ENCODE measurements at places on chromosomes 2 and 18.

- DNase-seq: no peak
Measured at GRCh38 chr2:64601785-64602391, 51.8 kb downstream of the SERTAD2 start.

GRCh38 chr2:54628957-54629356 lies 94.5 kb upstream of the EML6 start:
- no peak for DNase-seq

DNA sequence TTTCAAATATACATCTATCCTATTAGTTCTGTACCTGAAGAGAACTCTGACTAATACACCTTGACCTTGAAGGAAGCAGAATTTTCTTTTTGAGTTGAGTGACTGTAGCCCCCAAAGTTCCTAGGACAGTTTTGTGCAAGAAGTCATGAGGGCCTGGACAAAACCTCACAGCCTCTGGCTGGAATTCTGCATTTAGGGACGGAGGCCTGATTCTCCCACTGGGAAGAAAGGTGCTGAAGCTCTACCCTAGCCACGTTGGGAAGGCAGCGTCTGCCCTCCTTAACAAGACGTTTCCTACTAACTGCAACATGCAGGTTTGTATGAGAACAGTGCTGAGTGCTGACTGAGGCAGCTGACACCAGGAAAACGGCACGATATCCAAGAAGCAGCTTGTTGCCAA lies 74.4 kb upstream of the ZCCHC2 start:
- DNase-seq: no peak

DNA sequence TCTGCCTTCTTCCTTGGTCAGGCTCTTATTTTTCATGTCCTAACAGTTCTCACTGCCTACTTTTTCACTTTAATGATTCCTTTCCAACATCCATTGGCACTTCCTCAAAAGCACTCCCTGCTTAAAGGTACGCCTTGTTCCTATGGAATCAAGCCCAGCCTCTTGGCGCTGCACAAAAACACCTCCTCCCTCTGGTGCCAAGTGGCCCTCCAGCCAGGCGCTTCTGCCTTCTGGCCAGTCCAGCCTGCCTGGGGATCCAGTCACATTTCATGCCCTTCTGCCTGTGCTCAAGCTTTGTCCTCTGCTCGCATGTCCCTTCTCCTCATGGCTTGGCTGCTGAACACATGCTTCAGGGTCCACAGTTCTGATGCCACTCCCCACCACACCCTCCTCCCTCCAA lies 6.3 kb downstream of the TPRKB start:
- no peak for DNase-seq

- DNase-seq: peak; percentile 14
Measured at GRCh38 chr18:34023471-34023870, 201.2 kb downstream of the NOL4 start.

DNA sequence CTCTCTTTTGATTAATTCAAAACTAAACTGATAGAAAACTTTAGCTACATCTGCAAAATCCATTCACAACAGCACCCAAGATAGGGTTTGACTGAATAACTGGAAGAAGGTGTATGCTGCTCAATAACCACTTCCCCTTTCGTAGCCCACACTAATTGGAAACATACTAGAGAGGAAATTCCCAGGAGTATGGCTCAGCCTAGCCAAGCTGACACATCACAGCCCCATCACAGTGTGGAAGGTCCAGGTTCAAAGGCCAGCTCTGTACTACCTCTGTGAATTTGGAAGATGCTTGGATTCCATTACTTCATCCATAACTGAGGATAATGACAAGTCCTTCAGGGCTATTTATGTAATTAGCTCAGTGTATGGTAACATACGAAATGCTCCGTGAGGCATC lies 185.4 kb downstream of the FBXO15 start:
- peak; percentile 22 for DNase-seq

GRCh38 chr2:223735035-223735640 lies 102.2 kb downstream of the AP1S3 start:
- peak; percentile 55 for DNase-seq

DNA sequence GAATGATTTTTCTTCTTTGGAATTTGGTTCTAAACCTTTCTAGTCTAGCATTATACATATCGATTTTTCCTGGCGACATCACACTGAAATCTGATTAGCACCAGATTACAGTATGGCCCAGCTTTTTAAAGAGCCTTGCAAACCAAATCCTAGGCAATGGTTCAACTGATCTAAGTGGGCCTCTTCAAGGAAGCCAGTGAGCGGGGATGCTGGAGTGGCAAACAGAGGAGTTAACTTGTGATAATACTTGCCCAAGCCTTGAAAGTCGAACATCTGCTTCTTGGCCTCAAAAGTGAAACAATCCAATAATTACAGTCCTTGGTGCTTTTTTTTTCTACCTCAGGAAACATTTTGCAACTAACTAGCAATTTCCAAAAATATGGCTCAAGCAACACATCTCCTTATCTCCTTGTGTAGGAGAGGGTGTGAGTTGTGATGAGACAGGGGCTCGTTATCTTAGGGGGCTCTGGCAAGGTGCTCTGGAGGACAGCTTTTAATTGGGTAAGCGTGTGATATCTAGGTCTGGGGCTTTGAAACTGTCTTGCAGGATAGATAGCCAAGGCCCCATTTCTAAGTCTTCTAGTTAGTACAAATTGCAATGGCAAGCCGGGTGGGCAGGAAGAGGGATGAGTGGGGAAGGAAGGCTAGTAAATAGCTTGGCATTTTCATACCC lies 240.2 kb upstream of the CCDC68 start:
- DNase-seq: no peak

DNA sequence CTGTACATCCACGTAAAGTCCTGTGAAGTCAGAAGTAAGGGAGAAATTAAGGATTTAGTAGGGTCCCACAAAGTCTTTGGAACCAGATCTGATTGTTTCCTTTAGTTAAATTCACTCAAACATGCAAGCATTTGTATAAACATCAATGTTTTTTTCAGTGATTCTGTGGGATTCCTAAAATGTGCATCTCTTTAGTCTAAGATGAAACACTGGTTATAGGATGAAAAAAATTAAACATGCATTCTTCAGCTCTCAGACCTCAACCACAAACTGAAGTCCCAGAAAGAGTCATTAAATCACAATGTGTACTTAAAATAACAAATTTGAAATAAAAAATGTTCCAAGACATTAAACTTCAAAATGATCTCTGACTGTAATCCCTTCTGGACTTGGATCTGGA lies 76.5 kb upstream of the APCDD1 start:
- DNase-seq: no peak

DNA sequence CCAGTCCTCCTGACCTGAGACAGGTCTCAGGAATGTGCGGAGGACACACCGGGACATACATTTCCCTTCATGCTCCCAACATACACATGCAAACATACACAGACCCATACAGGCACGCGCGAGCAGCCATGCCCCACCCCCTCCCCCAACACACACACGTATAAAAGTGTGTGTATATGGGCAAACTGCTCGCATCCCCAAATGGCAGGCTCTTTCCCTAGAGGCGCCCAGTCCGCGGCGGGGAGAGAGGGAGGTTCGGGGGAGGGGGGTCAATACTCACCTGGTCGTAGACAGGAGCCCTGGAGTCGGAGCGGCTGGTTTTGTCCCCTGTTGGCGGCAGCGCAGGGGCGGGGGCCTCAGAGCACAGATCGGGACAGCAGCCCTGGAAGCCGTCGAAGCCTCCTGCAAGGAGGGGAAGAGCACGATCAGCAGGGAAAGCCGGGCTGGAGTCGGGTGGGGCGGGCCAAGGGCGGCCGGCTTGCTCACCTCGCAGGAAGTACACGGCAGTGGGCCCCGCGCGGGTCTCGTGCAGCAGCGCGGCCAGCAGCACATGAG lies 682 bp downstream of the DUSP2 start:
- peak; percentile 7 for DNase-seq

DNA sequence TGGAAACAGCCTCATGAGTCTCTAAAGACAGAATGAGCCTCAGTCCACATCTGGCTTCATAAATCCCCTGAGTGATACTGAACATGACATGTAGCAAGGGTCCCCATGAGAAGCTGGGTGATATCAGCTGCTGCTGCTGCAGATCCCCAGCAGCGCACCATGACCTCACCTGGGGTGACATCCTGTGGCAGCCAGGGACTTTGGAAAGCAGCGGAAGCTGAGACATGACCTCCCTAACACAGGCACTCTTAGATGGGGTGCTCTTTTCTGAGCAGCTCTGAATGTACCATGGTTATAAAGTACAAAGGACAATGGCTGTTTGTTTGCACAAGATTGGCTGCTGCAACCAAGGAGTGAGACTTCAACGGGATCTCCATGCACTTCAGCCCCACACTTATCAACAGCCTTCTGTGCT lies 74.7 kb upstream of the TMEM200C start:
- no peak for DNase-seq

GRCh38 chr2:174076975-174077374 lies 111.8 kb upstream of the SP3 start:
- DNase-seq: no peak

GRCh38 chr2:200625958-200626363 lies 40.1 kb downstream of the AOX1 start:
- no peak for DNase-seq

DNA sequence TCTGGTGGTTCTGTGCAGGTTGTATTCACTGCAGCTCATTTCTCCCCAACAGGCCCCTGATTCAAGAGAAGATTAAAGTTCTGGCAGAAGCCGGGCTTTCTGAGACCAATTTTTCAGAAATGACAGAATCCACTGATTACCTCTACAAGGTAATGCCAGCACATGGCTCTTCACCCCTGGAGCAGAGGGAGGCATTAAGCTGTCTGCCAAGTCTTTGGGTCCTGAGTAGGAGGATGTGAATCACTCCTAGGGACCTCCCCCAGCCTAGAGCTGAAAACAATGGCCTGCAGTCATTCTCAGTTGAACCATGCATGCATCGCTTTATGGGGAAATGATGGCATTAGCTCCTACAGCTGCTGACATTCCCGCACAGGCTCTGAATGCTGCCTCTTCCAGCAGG lies 20.5 kb upstream of the RPL37A start:
- DNase-seq: peak; percentile 75

GRCh38 chr2:74238879-74239278 lies 40.5 kb downstream of the MTHFD2 start:
- peak; percentile 68 for DNase-seq

DNA sequence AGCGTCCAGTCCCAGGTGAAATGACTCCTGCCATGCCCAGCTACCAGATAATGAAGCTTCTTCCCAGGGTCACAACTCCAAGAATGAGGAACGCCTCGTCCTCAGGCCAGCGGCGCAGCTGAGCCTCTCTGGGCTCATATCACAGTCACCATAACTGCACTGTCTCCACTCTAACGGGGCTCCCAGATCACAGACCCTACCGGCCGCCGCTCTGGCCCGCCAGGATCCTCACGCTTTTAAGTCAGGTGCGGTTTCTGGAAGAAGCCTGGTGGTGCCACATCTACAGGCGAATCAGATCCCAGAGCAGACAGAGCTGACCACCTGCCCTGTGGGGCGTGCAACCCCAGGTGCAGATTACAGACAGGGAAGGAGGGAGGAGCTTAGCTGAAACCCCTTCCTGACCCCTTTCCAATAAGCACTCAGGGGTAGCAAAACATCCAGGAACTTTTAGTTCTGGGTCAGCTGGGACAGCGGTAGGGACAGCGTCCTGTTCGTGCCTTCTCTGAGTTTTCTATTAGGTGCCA lies 3.7 kb upstream of the ACKR3 start:
- no peak for DNase-seq

GRCh38 chr2:75098856-75099255 lies 100.5 kb downstream of the TACR1 start:
- DNase-seq: no peak

DNA sequence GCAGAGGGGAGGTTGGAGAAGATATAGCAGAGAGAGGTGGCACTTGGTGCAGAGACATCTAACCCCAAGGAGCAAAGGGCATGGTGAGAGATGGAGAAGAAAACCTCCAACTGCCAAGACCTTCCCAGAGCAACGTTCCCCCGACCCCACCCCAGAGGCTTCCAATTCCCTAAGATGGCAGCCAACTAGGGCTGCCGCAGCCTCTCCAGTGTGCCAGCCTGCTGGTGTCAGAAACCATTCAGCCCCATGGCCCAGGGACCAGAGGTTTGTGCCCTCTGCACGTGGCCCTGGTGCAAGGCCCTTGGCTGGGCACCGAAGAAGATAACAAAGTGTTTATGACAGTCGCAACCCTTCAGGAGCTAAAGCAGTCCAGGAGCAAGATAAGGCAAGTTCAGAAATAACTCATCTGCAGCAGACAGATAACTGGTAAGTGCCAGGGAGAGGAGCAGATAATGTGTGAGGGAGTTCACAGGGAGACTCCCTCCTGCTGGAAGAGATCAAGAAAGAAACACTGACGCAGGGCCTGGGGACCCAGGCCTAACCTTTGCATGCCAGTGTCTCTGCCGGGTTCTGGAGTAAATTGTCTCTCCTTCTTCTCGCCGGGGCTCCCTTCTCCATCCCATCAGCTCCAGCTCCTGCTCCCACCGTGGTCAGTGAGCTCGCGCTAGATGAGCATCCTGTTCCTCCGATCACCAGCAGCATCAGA lies 66.1 kb upstream of the ID2 start:
- DNase-seq: no peak

DNA sequence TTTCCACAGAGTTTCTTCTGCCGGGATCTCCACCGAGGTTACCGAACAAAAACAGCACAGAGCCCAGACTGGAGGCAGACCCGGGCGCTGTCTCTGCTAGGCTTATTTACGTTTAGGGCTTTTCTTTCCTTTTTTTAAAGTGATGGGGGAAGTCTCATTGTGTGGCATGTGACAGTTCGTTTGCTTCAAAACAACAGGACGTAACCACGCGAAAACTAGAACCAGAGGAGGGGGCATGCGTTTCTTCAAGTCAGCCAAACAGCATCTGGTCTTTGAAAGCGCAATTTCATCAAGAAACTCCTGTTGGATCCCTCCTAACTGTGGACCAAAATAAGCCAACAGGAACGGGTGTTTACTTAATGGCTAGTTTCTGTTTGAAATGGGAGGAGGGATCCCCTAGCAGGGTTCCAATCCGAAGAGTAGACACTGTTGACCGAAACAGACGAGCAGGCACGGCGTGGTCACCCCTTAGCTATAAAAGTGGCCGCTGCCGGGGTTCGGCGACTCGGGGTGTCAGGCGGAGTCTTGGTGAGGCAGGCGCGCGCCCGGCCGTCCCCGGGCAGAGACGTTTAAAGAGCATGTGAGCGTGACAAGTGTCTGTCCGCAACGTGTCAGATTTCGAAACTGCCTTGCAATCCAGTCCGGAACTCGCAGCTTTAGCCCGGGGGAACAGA lies 997 bp upstream of the TGIF1 start:
- no peak for DNase-seq

DNA sequence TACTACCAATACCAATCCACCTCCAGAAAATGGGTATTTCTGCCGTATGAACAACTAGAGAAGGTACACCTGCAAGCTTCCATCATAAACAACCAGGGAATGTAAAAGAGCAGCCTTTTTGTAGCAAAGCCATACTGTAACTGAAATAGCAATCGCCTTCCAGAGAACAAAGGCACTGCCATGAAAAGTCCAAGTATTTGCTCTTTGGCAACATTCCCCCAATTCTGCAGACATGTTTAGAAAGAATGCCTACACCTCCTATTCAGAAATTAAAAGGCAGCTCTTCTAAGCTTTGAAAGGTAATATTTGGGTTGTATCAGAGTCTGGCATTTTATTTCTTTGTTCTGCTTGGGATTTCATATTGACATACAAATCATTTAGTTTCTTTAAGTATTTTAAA lies 487.7 kb downstream of the ERBB4 start:
- no peak for DNase-seq

Measured in brain microvascular endothelial cell (primary cell).